ENCODE measurements at places on chromosomes 5 and 9.

DNA sequence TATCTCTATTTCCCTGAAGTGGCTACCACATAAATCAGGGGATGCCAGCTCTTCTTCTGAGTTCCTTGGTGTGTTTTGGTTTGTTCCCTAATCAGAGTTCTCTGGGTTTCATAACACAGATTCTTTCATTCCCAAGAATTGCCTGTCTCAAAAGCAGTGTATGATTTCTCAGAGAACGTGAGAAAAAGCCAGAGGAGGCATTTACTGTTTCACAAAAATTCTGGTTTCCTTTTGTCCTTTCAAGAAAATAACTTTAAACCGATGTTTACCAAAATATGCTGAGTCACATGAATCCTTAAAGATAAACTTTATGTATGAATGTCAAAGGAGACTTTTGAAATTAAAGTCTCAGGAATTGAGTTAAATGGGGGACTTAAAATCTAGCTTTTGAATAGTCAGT, 314.3 kb downstream of the EBF1 start:
- DNase-seq = no peak

- DNase-seq = no peak
Observed at GRCh38 chr9:128911529-128912035, 9.2 kb upstream of the PHYHD1 start.

DNA sequence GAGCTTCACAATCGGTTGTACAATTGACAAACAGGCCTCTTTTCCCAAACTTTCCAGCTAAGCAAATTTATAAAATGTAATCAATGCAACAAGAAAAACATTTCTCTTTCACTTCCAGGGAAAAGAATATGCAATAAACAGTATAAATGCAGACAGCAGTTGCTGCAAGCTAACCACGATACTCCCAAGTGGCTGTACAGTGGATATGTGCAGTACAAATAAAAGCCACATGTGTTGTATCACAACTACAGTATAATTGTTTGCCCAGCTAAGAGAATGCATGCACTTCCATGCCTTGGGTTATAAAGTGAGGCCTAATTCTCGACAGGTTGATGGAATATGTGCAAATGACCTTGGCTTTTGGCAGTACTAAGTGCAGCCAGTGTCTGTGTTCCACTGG, 16.7 kb upstream of the PDCL start:
- DNase-seq = no peak

GRCh38 chr5:172715931-172716682, 54.9 kb downstream of the DUSP1 start:
- no peak for DNase-seq

DNA sequence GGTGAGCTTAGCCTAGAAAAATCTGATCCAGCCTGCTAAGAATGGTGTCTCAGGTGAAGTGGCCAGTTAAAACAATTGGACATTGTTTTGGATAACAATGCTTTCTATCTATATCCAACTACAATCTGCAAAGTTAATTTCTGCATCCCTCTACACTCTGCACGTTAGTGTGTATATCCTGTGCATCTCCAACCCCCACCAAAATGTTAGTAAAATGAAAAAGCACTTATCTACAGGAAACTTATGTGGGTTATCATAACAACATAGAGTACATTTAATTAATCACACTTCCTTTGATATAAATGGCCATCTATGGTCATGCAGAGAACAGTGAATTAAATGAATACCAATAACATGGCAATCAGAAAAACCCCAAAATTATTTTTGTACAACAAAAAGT, 158.7 kb downstream of the NFIB start:
- no peak for DNase-seq

DNA sequence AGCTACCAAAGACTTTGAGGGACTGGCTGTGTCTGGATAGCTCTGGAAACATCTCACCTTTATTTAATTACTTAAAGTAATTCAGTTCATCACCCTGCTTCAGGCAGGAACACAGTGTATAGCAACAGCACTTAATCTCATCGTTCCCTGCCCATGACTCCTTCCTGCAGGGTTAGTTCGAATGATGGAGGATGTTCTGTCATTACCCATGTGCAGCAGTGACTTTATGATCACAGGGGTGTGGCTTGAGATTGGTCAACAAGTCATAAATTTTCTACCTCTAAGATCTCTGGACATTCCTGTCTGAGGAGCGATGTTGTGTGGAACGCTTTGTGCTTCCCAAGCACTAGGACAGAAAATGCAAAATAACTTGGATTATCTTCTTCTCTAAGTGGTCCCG, 37.1 kb upstream of the PRUNE2 start:
- DNase-seq = no peak

GRCh38 chr9:135515083-135515951, 5.9 kb upstream of the LCN1 start:
- no peak for DNase-seq

- no peak for DNase-seq
Observed at GRCh38 chr9:18673179-18673578, 199.2 kb downstream of the ADAMTSL1 start.

GRCh38 chr9:13118313-13118712, 161.2 kb downstream of the MPDZ start:
- DNase-seq = no peak

DNA sequence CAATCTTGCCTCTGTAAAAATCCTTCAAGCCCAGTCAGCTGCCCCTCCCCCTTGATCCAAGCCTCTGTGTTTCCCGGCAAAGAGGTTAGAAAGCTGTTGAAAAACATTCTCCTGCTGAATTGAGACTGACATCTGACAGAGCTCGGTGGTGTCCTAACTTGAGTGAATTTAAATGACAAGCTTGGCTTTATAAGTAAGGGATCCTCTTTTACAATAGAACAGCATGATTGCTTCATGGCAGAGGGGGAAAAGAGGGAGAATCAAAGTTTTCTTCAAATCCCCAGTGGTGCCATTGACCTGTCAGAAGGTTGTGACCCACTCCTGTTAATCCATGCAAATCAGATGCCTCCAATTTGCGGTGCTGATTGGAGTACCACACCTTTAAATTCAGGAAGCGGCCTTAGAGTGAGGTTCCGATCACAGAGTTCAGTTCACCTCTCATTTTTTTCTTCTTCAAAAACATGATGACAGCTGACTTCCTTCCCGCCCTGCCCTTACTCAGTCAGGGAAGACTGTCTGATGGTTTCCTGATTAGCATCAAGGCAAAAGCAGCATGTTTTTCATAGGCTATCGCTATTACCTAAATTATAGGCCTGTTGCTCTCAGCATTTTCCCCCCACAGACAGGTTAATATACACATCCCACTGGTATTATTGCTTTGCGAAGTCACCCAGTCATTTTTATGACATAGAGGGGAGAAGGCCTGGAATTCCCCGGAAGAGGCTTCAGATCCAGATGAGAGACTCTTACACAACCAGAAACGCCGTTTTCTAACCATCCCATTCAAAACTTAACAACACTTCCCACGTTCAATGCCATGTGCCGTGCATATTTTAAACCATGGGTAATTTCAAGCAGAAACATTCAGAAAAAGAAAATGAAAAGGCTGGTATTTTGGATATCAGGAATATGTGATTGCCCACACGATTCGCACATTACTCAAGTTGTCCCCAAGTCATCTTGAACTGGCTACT, 141.4 kb downstream of the EBF1 start:
- peak; percentile 2 for DNase-seq

DNA sequence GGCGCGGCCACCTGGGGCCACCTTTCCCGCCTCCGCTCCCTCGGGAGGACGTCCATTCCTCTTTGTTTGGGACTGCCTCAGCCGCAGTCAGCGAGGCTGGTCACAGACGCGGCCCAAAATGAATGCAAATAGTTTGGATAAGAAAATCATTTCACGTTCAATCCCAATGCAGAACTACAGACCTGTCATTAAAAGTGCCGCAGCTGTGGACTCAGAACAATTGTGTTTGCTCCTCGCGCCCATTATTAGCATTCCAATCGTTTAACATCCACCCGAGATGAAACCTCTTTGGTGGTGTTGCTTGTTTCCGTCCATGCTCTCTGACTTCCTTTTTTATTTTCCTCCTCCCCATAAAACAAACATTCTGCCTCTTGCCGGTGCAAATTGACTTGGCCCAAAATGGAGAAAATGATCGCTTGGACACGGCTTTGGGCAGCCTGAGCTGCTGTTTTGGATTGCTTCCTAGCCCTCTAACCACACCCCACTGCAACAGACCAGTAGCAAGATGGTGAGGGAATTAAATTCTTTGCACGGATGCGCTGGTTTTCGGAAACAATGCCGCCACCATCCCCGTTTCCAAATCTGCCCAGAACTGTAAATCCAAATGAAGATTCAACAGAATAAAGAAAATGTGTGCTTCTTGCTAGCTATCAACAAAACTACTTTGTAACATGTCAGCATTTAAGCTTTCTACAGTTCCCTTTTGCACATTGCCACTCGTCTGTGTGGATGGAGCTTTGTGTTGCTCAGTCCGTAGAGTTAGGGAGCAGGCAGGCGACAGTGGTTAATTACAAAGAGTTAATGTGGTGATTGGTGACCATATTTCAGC, 784 bp downstream of the NLN start:
- no peak for DNase-seq

DNA sequence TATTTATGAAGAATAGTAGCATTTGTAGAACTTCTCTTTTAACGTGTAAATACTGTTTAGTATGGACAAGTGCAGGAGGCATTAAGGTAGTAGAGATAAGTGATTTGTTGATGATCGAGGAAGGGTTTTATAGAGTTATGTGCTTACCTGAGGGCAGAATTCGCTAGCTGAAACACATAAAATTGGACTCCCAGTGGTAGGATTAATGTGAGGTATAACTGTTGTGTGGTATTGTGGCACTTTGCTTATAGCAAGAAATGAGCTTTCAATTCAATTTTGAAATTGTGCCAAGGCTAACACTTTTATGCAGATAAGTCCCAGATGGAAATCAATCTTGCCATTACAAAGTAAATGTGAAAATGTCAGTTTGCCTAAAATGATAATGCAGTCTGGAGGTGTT, 1.2 kb downstream of the AP3S1 start:
- no peak for DNase-seq

GRCh38 chr5:75384218-75384617, 47.2 kb downstream of the HMGCR start:
- no peak for DNase-seq

- DNase-seq = no peak
Observed at GRCh38 chr5:135075621-135076020, 41.6 kb upstream of the PITX1 start.

- DNase-seq = no peak
Observed at GRCh38 chr9:104144336-104144735, 50.2 kb downstream of the SMC2 start.

GRCh38 chr9:33287087-33287490, 3.2 kb upstream of the NFX1 start:
- peak; percentile 79 for DNase-seq

- DNase-seq = no peak
Observed at GRCh38 chr5:132760601-132761317, 13.5 kb downstream of the CCNI2 start.

DNA sequence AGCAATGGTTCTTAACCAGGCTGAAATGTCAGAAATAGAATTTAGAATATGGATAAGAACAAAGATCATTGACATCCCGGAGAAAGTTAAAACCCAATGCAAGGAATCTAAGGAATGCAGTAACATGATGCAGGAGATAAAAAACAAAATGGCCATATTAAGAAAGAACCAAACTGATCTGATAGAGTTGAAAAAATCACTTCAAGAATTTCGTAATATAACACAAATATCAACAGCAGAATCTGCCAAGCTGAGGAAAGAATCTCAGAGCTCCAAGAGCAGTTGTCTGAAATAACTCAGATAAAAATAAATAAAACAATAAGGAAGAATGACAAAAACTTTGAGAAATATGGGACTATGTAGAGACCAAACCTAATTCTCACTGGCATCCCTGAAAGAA, 37.8 kb upstream of the TAS2R1 start:
- no peak for DNase-seq

DNA sequence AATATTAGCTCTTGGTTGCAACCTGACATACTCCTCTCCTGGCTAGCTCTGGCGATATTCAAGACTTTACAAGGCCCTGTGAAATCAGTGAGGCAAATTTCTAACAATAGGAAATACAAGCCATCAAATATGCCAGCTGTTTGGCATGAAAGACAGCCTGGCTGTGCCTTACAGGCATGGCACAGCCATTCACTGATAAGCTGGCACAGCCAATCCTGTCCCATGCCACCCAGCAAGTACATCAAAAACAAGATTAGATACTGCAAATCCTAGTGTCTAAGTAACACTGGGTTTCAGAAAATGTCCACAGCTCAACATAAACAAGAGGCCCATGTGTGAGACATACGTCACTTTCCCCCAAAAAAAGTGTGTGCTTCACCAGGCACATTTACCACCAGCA, 1045.8 kb upstream of the DMAC1 start:
- no peak for DNase-seq

DNA sequence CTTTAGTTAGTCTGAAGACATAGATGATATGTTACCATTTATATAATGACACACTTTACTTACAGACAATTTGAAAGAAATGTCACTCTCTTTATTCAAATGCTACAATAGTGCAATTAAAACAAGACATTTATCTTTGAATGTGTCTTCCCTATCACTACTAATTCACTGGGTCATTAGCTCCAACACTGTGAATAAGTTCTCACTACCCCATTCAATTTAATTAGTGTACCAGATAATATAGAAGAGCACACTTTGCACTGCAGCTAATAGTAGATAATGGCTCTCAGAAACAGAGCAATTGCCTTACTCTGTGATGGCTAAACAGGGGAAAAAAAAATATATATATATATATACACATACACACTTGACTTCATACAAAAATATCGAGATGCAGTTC, 497.0 kb downstream of the DTWD2 start:
- DNase-seq = no peak

DNA sequence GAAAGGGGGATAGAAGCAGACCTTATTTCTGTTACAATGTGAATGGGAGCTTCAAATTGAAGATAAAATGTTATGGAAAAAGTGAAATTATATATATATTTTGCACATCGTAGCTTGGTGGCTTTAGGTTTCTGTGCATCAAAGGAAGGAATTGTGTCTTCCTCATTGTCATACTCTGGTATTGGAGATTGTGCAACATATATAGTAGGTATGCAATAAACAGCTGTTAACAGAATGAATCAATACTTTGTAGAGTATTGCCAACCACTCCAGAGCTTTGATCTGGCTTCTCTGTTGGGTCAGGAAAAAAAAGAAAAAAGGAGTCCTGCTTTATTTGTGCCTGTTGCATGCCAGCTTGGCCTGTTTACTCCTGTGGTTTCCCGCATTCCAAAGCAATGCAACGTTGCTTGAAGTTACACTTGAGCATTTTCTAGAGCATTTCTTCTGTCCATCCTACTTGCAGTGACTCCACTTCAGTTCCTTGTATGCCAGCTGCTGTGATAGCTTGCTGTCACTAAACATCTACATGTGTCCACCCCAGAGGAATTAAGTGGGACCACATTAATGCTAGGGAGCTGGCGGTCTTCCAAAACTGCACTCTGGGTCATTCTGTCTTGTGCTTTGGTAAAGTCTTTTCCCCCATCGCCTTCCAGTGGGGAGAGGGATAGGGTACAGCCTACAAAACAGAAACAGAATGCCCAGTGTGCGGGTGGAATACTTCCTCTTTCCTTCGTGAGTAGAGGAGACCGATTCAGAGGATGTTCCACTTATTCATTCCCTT, 62.0 kb upstream of the MEF2C start:
- DNase-seq = no peak

- DNase-seq = no peak
Observed at GRCh38 chr5:150584556-150585335, 55.7 kb upstream of the SYNPO start.
